ENCODE measurements at places on chromosomes 1 and 21. TPM values are rescaled to one million over a fixed set of nuclear protein-coding genes. Genes with fewer than 3 reads are reported as not detected.

SHISAL2A gene
- total RNA-seq, result 8.9 TPM

GRCh38 chr1:176826265-176826664, 338.2 kb downstream of the ASTN1 start:
- no peak overlapping the region for H3K4me3 ChIP-seq
- no peaks in the 10 kb centered on the region for H3K4me1 ChIP-seq
- peaks cover 4% of the 10 kb centered on the region for H3K27me3 ChIP-seq
- H3K27ac ChIP-seq, result no peak overlapping the region
- ATAC-seq, result no peak

DNA sequence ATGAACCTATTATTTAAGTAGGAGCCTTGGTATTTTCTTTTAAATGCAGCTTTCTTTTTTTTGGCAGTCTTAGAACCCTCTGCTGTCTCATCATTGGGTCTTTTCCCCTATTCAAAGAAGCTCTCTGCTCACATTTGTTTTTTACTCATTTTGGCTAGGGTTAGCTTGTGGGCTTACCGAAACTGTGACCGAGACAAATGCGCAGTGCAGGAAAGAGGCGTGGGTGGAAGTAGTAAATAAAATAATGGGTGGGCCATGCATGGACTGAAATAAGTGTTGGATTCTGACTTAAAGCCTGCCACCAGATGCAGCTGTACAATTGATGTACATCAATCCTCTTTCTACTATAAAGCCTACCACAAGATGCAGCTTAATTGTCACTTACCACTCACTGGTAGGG, 14.7 kb downstream of the XPR1 start:
- H3K27me3 ChIP-seq, result no peaks in the 10 kb centered on the region
- peaks cover 5% of the 10 kb centered on the region for H3K36me3 ChIP-seq
- H3K4me1 ChIP-seq, result peaks cover 14% of the 10 kb centered on the region

- peaks cover 22% of the 10 kb centered on the region for H3K4me1 ChIP-seq
- ATAC-seq, result peak; percentile 53
- no peaks in the 10 kb centered on the region for H3K27me3 ChIP-seq
Observed at GRCh38 chr21:15732290-15732995, 2.7 kb downstream of the USP25 start.

GRCh38 chr1:161166669-161167548, 683 bp downstream of the PPOX start:
- peaks cover 86% of the 10 kb centered on the region for H3K36me3 ChIP-seq
- ATAC-seq, result no peak

EDARADD gene
- total RNA-seq, result 4.0 TPM

DNA sequence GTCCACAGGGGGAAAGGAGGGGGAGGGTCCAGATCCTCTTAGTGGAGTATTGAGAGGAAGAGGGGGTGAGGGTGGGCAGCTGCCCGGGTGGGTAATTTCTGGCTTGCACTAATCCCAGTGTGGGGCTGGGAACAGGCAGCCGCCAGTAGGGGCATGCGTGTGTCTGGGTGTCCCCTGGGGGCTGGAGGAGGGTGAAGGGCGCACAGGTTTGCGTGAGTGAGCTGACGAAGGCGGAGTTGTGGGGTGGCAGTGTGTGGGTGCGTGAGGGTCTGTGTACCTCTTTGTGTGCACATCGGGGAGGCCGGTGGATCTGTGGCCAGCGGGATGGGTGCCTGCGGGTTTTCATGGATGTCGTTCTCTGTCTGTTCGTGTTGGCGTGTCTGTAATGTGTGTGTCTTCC, 97.3 kb downstream of the PAX7 start:
- H3K36me3 ChIP-seq, result no peaks in the 10 kb centered on the region
- no peak for ATAC-seq
- no peak overlapping the region for H3K4me3 ChIP-seq
- H3K27ac ChIP-seq, result no peak overlapping the region
- H3K27me3 ChIP-seq, result peaks cover 49% of the 10 kb centered on the region

DNA sequence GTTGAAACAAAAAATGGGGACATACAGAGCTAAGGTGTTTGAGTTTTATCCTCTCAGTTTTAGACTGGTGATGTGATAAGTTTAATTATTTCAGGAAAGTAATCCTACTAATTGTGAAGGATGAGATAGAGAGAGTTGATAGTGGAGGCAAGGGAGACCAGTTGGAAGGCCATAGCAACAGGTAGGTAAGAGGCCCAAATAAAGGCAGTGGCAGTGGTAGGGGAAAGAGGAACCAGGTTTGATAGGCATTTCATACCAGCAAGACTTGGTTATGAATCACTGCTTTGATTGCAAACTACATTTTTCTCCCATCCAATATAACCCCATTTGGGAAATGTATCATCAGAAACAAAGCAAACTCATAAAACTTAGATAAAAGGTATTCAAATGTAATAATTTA, 63.1 kb upstream of the SH3GLB1 start:
- peaks cover 2% of the 10 kb centered on the region for H3K27me3 ChIP-seq
- no peak overlapping the region for H3K27ac ChIP-seq
- H3K4me3 ChIP-seq, result no peak overlapping the region
- ATAC-seq, result no peak

Measured in activated T-helper 17 cell treated with anti-CD3 and anti-CD28 coated beads, Interleukin-2, amount 50 U/mL, for 72 hours (primary cell).